ENCODE measurements at places on chromosomes 3 and 15.

DNA sequence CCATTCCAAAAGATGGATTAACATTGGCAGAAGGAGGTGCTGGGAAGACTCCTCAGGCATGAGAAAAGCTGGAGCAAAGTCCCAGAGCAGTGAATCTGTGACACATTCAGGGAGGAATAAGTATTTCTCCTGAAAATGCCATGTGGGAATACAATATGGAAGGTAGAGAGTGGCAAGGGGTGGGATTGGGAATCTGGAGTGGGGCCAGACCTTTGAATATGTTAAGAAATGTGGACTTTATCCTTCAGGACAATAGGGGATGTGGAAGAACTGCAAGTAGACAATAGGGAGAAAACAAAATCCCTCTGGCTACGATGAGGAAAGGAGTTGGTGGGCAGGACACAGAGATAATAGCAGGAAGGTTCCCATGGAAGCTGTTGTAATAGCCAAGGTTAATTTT lies 305.6 kb upstream of the TGFBR2 start:
- DNase-seq, result no peak

- DNase-seq, result peak; percentile 11
Observed at GRCh38 chr3:84836961-84837360, 121.8 kb upstream of the CADM2 start.

GRCh38 chr3:8458711-8459110 lies 42.9 kb upstream of the LMCD1 start:
- DNase-seq, result no peak

DNA sequence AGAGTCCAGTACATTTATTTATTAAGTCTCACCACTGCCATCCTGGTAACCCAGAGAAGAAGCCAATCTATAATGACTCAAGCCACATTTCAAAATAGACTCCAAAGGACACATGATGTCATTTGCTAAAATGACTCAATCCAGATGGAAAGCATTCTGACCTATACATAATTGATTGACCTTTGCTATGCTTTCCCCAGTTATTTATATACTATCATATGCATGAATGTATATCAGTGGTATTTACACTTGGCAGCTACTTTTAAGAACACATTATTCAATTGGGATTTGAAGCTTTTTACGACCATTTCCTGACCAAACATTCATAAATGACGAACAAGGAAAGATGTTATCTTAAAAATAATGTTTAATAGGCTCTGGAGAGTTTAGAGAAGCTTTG lies 297.2 kb downstream of the FHIT start:
- no peak for DNase-seq

DNA sequence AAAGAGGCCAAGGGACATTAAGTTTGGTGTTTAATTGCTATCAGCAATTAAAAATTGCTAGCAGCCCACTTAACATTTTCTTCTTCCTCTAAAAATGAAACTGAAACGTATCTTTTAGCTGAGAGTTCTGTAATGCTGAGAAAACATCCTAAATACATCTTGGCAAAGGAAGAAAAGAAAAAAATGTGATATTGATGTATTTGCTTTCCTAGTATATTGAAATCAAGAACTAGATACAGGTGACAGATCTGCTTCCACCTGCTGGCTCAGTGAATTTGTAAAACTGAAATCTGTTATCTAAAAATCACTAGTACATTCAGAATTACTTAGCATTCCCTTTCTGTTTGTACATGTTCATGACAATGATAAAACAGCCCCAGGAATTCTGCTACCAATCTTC lies 283.2 kb downstream of the ZBTB20 start:
- no peak for DNase-seq

- no peak for DNase-seq
Observed at GRCh38 chr3:5220667-5221431, 33.3 kb downstream of the EDEM1 start.

All from Kasumi-1 (cell line).